ENCODE measurements at places on chromosomes 2 and 18.

DNA sequence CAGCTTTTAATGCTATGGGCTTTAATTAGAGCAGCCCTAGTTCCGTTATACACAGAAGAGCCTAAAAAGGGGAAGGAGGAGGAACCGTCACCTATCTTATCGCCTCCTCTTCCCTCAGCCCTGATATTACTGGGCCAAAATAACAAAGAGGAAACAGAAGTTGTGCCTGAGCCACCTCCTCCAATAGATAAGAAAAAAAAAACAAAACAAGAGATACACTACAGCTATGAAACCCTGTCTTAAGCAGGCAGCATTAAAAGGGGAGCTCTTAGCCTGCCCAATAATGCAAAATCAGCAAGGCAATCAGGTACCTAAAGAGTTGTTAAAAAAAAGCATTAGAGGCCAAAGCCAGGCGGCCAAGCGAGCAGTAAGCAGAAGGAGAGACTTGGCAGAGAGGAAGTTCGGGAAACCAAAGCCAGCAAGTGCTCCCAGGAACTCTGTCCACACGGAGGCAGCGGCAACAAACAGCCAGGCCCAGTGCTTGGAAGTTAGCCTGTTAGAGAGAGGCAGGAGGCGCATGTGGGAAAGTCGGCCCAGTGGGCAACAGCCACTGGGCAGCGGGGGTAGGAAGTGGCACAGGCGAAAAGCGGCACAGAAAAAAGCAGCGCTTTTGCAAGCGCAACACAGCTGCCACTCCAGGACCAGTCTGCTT lies 41.8 kb upstream of the PDK1 start:
- no peak for DNase-seq

- DNase-seq, result no peak
Measured at GRCh38 chr18:66439670-66440069, 164.2 kb downstream of the CDH19 start.

DNA sequence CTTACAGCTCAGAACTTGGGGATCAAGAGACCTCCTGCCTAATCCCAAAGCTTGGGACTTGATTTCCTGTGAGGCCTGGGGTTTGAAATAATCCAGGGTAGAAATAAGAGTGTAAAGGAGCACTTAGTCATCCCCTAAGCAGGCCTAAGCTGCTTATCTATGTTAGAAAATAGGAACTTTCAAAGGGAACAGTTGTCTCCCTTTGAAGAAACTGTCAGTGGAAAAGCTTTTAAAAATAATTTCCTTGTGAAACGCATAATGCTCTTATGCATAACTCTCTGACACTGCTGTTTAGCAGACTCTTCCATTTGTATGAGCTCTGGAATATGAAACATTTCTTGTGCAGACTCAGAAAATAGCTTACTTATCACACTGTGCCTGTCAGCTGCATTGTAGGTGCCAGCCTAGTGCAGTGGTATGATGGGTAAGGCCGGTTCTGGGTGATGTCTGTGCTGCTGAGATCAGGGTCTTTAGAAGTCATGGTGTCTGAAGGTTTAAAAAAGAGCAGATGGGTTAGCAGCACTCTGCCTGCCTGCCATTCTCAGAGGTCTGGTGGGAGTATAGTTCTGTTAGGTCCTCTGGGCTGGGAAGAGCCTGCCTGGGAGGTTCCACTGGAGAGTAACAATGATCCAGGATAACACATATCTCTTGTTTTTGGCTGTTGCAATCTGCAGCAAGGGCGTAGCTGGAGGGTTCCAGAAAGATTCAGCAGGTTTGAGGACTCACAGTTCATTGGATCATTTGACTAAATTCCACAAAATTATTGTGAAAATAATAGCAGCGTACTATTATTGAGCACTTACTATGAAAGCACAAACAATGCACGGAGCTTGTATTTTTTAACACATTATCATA lies 283.2 kb upstream of the MEX3C start:
- no peak for DNase-seq

DNA sequence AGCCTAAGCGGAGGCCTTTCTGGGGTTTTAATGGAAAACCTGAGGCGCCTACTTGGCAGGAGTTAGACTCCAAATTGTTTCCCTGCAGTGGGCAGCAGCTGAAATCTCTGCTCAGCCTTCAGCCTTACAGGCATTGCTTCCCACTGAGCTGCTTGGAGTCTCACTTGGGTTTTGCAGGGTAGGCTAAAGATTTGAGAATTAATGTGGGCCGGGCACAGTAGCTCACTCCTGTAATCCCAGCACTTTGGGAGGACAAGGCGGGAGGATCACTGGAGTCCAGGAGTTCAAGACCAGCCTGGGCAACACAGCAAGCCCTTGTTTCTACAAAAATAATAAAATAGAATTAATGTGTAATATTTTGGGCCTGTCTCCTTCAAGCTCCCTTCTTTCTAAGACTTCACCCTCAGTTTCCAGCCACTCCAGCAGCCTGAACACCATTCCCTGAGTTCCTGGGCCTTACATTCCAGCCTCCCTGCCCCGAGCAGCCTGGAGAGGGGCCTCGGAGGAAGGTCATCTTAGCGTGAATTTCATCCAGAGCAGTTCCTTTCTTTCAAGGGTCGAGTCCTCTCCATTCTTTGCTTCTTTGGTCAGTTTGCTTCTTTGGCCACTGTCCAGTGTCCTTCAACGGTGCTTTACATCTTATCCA lies 9.1 kb upstream of the RAB17 start:
- DNase-seq, result no peak

- DNase-seq, result no peak
Measured at GRCh38 chr2:117064021-117064420, 750.5 kb upstream of the DDX18 start.

DNA sequence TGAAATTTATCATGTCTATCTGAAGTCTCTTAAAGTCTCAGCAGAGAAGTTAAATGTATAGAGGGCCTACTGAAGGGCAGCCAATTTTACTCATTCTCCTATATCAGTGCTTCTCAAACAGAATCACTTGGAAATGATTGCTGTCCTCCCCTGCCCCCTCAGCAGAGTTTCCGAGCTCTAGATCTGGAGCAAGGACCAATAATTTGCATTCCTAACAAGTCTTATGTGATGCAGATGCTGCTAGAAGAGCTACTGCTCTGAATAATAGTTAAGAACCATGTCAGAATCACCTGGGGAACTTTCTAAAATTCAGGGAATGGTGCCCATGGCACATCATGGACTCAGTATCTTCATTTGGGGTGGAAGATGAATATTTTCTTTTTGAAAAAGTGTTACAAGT lies 105.6 kb upstream of the EPHA4 start:
- DNase-seq, result no peak

DNA sequence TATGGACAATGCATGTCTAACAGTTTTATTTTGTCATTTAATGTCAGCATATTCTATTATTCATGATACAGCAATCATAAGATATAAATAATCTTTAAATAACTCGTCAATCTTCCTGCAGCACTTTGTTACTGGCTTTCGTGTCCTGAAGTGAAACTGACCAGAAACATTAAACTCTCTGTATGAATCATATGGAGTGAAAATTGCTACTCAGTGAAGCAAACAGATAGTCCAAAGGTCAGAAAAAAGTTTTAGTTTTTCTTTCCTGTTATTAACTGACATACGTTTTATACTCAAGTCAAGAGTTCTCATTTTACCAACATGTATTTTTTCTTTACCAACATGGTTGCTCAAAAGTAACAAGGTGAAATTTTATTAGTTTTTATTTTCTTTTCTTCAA lies 106.8 kb upstream of the GALNT5 start:
- DNase-seq, result no peak

DNA sequence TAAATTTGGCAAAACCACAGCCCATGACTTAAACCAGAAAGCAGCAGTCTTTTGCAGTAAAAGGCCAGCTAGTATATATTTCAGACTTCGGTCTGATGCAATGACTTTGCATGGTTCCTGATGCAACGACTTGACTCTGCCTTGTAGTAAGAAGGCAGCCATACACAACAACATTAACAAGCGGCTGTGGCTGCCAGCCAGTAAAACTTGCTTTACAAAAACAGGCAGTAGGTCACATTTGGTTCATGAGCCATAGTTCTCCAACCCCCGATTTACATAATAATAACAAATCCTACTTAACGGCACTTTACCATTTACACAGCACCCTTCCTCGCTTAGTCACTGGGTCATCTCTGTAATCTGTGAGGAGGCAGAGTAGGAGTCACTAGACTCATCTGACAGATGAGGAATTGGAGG lies 410.3 kb downstream of the LRATD1 start:
- no peak for DNase-seq

DNA sequence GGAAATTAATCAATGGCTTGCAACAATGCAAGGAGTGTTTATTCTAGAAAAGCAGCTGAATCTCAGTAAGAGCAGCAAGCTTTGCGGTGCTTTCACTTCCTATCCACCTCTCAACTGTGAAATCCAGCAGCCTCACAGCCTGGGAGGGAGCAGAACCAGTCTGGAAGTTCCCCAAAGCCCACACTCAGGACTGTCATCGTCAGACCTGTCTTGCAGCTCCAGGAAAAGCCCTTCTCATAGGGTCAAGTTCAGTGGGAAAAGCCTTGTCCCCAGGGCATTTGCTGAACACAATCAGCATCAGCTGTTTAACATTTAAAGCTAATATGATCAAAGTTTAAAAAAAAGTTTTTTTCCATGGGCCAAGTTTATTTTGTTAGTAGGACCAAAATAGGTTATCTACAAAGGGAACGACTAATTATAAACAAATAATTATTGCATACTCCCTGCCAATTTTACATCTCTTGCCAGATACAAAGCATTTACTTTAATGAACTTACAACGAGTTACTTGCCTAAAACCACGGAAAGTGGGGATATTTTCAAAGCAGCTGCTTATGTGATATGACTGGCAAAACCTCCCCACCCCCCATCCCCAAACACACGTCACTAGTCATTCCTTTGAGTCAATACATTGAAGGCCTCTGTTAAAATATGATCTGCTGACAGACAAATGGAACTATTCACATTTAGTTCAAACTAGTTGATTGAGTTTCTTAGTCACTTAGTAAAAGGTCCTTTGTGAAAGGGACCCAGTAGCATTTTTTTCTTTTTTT lies 36.8 kb downstream of the PARD6G start:
- DNase-seq, result no peak

GRCh38 chr2:25592766-25593292 lies 80.5 kb downstream of the DTNB start:
- no peak for DNase-seq

GRCh38 chr2:156536534-156536933 lies 100.4 kb downstream of the GPD2 start:
- no peak for DNase-seq

GRCh38 chr18:56479841-56480240 lies 158.6 kb downstream of the TXNL1 start:
- no peak for DNase-seq

GRCh38 chr2:44112096-44112495 lies 56.6 kb upstream of the PPM1B start:
- DNase-seq, result no peak

DNA sequence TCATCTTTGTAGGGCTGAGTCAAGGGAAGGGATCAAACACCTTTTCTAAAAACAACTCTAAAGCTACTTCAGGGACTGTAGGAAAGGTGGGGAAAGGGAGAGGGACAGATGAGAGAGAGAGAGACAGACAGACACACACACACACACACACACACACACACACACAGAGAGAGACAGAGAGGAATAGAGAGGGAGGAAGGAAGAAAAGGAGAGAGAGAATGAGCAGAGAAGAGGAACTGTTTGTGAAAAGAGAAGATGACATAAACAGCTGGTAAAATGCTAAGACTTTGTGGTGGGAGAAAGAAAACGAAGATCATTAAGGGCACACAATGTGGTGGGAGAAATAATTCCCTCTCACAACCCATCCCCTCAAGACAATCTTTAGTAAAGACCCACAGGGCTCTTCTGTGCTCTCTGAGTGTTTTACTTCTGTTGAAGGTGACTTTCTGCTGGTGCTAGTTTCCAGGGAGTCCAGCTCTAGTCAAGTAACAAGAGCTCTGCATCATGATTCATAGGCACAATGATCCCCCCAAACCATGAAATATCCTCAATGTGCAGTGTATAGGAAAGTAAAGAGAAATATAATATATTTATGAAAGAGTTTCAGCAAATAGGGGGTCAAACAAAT lies 77.2 kb upstream of the STK17B start:
- no peak for DNase-seq

DNA sequence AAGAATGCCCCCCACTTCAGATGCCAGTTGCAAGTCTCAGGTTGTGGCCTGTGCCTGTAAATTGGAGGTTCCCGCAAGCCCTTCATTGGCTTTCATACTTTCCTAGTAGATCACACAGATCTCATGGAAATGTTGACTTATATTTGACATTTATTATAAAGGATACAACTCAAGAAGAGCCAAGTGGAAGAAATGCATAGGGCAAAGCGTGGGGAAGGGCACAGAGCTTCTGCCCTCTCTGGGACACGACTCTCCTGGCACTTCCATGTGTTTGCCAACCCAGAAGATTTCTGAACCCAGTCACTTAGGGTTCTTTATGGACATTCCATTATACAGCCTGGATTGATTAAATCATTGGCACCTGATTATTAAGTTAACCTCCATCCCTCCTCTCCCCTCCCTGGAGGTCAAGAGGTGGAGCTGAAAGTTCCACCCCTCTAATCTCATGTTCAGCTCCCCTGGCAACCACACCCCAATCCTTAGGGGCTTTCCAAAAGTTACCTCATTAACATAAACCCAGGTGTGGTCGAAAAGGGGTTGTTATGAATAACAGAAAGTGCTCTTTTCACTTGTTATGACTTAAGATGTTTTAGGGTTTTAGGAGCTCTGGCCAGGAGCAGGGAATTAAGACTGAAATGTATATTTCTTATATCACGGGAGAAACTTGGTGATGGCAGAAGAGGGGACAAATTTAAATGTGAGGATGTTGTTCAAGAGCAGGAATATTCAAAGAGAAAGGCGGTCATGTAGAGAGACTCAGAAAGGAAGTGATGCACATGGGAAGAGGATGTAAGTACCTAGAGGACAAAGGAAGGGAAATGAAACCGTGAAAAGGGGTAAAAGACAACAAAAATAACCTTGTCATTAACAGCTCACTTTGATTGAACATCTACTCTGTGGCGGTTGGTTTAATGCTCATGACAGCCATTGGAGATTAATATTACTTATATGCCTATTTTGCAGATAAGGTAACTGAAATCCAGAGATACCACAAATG lies 31.8 kb downstream of the SP100 start:
- DNase-seq, result no peak

DNA sequence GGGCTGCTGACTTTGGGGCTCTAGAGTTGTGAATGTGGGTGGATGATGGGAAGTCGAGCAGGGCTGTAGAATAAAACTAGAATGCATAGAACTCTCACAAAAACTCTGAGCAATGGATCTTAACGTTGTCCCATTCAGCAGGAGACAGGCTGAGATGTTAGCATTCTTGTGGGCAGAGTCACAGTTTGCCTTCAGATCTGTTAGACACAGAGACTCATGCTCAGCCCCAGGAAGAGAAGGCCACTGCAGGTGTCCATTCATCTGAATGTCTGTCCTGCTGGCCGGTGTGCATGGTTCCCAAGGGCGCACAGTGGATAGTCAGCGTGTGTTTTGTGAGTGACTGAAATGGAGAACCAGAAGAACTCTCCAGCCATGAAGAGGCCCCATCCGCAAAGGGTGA lies 111.3 kb downstream of the TSN start:
- DNase-seq, result no peak

- DNase-seq, result peak; percentile 44
Measured at GRCh38 chr2:229922449-229923386, at the start of gene FBXO36. FBXO36 (plus strand) TSS chr2:229922503; CDS start chr2:229922514, 11 bp downstream.

GRCh38 chr2:120767486-120768005 lies 31.9 kb downstream of the GLI2 start:
- no peak for DNase-seq
